ENCODE measurements at places on chromosomes 1 and 21.
A peak's percentile ranks its signal among the peaks of the same experiment; 100 is the strongest.

DNA sequence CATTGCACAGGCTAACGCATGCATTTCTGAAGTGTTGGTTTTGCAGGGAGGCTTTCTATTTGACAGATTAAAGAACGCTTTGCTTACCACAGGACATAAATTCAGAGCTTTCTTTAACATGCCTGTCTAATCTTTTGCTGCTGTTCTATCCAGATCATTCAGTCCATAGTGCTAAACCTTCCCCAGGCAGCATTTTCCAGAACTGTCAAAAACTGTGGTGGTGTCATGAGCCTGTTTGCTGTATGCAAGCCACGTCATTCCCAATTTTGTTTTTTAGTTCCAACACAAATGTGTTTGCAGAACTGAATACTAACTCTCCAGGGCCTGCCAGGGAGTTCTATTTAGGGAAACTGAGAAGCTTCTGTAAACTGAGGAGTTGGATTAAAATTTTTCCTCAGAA lies 390.5 kb upstream of the LYPLAL1 start:
- DNase-seq: no peak

DNA sequence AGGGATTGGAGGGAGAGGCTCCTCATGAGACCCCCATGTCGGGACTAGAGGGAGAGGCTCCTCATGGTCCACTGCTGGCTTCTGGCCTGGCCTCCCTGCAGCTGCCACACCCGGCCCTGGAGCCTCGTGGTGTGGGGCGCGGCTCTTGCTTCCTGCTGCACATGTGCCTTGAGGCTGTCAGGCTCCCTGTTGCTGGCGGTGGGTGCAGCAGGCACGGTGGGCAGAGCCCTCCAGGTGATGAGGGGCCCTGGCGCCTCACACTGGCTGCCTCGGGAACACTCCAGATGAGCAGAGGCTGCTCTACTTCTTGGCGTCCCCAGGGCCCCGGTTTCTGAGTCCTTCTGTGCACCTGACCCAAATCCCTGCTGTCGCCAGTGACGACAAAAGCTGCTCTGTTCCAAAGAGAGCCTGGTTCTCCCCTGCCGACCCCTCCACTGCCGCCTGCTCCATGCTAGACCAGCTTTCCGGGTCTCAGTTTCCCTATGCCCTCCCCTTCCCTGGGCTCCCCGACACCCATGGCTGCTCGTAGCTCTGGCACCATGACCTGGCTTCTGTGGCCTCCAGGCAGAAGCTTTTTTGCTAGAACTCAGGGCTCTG lies 9.7 kb upstream of the ATAD3B start:
- DNase-seq: no peak

- peak; percentile 65 for DNase-seq
Observed at GRCh38 chr1:208161656-208162375, 82.4 kb downstream of the PLXNA2 start.

DNA sequence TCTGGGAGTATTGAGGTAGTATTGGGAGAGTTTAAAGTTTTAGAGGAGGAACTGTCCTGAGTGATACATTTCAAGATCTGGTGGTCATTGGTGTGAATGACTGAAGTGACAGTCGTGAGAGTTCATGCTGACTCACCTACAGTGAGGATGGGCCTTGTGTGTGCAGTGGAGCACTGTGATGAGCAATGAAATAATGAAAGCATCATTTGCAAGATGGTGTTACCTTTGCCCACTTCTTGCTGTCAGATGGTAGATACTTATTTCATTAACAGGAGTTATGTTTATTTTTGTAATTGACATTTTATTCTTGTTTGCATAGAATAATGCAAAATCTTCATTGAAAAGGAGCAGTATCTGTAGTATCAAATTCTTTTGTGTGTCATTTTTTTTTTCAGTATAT lies 29.0 kb downstream of the POU2F1 start:
- no peak for DNase-seq

- no peak for DNase-seq
Observed at GRCh38 chr1:231357187-231357772, 19.2 kb downstream of the SPRTN start.

All from foreskin fibroblast (primary cell).